Activated T-cell treated with anti-CD3 and anti-CD28 coated beads, Interleukin-2, amount 50 U/mL, for 1 hour (primary cell): ENCODE measurements at places on chromosomes 1 and 21.

GRCh38 chr1:6414881-6415626, 4.7 kb downstream of the HES2 start:
- DNase-seq, result no peak

DNA sequence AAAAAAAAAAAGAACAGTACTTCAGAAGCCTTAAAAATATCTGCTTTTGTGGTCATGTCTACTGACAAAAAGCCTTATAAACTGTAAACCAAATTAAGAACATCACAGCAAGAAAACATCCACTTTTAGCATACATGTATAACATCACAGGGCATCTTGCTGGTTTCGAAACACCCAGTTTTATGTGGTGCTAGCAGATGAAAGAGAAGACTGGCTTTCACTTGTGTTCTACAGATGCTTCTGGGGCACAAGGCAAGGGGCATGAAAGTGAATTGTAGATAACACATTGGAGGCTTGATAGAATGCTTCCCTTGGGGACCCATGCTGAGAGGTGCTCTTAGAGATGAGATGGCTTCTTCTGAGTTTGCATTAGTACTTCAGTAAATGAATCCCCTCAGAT, 543.7 kb upstream of the PKN2 start:
- DNase-seq, result no peak

- no peak for DNase-seq
Observed at GRCh38 chr1:104406728-104407127, 657.0 kb downstream of the AMY1C start.

- DNase-seq, result no peak
Observed at GRCh38 chr1:153608089-153608682, 4.8 kb downstream of the S100A16 start.

DNA sequence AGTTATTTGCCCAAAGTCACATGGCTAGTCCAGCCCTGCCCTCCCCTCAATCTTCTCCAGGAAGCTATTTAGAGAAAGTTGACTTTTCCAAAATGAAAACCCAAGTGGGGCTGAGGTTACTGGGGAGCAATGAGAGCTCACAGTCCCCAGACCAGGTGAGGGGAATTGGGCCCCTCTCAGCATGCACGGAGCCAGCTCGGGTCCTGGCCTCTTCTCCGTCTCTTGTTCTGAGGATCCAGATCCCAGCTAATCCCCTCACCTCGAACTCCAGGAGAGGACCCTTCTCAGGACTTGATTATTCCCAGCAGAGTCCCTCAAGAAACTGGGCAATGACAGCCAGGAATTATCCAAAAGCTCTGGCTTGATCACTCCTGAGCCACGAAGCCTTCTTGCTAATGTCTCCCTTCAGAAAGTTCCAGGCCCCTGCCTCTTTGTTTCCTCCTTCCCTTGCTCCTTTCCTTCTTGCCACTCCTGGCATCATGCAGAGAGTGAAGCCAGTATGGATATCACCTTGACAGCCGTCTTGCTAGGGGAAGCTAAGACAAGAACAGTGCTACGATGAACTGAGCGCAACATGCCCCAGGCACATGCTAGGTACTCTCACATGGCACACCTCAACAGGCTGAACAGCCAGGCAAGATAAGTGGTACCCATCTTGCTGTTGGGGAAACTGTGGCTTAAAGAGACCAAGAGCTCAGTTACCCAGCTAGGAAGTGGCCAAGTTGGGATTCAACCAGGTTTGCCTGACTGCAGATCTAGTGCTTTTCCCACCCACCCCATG, 51.9 kb downstream of the KLHDC7A start:
- no peak for DNase-seq

- DNase-seq, result no peak
Observed at GRCh38 chr1:214199585-214199984, 81.4 kb upstream of the SMYD2 start.

GRCh38 chr1:67041841-67042503, 12.0 kb downstream of the SLC35D1 start:
- DNase-seq, result no peak

- no peak for DNase-seq
Observed at GRCh38 chr21:37574751-37575150, 208.2 kb downstream of the DYRK1A start.

DNA sequence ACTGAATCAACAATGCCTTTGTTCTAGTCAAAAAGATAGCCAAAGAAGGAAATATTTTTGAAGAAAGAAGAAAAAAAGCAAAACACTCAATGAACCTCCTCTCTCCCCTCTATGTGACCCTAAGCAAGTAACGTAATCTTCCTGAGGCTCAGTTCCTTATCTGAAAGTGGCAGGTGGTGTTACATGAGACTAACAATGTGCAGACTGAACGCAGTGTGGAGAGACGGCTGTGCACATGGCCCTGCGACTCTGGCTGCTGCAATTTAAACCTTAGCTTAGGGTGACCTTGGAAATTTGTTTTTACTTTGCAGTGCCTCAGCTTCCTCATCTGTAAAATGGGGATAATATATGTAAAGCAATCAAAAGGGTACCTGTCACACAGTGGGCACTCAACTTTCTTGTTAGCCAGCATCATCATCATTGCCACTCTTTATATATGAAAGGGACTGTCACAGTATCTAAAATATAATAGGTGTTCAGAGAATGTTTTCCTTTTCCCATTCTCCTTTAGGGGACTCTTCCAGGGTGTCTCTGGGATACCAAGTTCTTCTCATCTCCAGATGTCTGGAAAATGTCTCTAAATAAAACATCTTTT, 100.1 kb upstream of the JUN start:
- no peak for DNase-seq

DNA sequence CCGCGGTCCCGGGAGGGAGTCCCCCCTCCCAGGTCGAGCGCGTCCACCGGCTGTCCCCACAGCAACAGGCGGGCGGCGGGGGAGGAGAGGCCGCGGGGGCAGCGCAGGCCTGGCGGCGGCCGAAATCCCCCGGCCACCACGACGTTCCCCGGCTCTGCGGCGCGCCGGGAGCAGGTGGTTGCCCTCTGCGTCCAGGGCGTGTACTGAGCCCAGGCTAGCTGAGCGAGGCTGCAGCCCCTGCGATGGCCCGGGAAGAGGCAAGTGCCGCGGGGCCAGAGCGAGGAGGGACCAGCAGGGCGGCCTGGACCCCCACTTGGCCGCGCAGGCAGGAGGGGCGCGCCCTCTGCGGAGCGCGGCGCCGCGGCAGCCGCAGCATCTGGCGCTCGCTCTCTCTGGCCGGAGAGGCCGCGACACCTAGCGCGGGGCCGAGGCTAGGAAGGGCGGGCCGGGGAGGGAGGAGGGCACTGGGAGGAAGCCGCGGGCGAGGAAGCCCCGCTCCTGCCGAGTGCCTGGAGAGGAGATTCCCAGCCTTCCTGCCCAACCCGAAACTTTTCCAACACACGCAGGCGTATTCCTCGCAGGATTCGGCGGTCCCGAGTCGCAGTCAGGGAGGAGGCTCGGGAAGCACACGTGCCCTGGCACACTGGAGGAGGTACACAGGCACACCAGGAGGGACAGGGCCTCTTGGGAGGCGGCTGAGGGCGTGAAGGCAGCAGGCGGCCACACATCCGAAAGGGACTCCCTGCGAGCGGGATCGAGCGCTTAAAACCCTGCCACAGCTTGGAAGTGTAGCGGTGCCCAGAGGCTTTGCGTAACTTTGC, 4.9 kb upstream of the PROX1 start:
- no peak for DNase-seq
